Mesenteric fat pad (tissue), 1 donor: ENCODE measurements at places on chromosomes 11 and 22. TPM values are rescaled to one million over a fixed set of nuclear protein-coding genes. Genes with fewer than 3 reads are reported as not detected.

GRCh38 chr22:35912658-35913057 is 116.0 kb downstream of the RBFOX2 start:
- DNase-seq = no peak

GRCh38 chr11:79040348-79040747 is 400.5 kb downstream of the TENM4 start:
- DNase-seq = no peak

- no peak for DNase-seq
These were observed 18.8 kb upstream of the GRK3 start for GRCh38 chr22:25545672-25546071.

DNA sequence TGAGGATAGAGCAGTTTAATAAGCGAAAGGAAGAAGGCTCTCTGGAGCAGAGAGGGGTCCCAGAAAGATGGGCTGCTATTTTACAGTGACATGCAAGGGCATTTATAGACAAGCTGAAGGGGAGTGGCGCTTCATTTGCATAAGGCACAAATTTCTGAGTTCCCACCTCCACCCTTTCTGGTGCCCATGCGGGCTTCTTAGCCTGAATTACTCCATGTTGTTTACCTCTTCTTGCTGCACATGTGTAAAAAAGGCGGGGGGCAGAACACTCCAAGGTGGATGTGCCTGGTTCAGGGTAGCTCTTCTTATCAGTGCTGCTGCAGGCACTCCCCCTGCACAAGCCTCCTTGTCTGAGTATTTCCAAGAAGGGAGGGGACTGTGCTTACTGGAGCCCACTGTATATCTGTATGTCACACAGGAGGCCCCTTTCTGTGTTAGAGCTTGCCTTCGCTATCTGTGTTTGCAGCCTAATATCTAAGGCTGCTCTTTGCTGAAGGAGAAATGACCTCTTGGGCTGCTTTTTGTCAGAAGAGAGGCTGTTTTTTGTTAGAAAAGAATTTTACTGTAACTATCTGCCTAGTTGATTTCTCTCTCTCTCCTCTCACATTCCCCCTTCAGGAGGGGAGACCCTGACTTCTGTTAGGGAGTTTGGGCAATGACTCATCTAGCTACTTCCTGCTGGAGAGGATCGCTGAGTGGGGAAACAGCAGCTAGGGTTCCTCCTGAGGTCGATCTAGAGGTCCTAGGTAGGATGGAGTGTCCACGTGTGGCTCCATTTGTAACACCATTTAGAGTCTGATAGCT is 1057.0 kb upstream of the CNTN5 start:
- DNase-seq = no peak

DNA sequence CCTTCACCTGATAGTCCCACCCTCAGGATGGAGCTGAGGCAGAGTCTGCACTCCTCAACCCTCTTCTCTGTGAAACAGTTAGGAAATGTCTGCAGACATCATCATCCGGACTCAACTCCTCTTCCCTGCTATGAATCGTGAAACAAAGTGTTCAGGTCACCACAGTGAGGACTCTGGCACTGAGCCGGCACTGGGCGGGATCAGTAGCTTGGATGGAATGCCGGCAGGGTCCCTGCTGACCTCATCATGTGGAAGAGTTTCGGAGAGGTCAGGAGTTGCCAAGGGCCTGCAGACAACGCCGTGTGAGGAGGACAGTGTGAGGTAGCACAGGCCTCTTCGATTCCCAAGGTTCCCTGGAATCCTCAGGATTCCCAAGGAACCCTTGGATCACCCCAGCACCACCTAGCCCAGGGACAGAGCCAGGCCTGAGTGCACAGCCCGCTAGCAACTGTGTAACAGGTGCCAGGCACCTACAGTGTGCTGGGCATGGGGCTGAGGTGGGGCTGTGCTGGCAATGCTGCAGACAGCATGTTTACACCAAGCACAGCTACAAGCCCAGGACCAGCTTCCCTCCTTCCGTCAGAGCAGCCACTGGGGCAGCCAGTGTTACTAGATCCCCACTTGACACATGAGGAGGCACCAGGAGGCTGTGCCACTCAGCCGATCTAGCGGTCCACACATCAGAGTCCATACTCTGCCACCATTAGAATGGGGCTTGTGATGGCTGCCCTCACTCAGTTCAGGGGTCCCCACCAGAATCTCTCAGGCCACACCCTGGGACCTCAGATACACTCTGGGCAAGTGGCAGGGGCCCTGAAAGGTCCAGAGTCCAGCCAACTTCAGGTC is 693 bp upstream of the LINC01488 start:
- DNase-seq = no peak

DNA sequence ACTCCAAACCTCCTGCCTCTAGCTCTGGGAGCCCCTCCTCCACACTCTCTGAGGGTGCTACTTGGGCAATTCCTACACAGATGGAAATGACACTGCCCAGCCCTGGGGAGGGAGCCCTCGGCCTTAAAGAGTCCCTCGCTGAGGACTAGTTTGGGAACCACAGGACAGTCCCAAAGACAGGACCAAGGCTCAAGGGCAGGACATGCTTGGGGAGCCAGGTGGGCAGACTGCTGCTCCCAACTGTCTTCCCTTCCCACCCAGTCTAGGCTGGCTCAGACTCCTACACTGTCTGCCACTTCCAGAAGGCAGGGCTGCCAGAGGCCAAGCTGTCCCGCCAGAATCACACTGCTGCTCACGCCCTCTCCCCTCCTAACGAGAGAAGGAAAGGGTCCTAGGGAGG is 9.8 kb downstream of the ARRB1 start:
- DNase-seq = no peak

- DNase-seq = no peak
These were observed 131.7 kb upstream of the ISX start for GRCh38 chr22:34934261-34934660.

- no peak for DNase-seq
These were observed 27.3 kb downstream of the HSPA8 start for GRCh38 chr11:123034597-123034996.

- DNase-seq = no peak
These were observed 11.5 kb upstream of the IGSF9B start for GRCh38 chr11:133968300-133968699.

- no peak for DNase-seq
These were observed 34.0 kb downstream of the SLC22A12 start for GRCh38 chr11:64624883-64625481.

DNA sequence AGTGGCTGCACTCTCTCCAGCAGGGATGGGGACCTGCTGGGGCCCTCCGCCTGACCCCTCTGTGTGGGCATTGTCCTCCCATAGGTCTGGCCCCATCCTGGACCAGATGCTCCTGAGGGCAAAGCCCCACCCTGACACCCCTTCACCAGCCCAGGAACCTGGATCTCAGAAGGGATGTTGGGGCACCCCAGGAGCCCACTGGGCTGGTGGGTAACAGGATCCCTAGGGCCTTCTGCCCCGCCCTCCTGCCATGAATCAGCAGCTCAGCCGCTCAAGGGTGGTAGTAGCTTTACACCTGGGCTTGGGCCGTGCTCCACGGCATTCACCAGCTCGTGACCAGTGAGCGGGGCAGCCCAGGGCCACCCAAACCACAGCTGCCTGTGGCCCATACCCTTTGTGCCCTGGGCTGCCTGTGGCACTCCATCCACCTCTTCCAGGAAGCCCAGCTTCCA is 1.0 kb upstream of the MAPK12 start:
- no peak for DNase-seq

DNA sequence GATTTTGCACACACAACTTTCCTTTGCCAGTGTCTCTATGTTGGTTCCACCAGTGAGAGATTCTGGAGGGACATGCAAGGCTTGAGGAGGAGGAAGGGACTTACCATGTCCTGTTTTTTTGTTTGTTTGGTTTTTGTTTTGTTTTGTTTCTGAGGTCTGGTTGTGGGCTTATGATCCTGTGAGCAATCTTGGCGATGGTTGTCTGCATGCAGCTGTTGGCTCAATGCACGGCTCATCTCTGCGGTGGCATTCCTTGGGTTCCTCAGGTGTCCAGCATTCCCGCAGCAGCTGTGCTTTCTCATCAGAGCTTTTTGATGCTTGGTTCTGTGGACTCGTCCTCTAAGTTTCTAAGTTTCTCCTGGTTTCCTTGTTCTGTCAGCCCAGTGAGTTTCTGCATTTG is 4.8 kb upstream of the NNMT start:
- DNase-seq = no peak

DNA sequence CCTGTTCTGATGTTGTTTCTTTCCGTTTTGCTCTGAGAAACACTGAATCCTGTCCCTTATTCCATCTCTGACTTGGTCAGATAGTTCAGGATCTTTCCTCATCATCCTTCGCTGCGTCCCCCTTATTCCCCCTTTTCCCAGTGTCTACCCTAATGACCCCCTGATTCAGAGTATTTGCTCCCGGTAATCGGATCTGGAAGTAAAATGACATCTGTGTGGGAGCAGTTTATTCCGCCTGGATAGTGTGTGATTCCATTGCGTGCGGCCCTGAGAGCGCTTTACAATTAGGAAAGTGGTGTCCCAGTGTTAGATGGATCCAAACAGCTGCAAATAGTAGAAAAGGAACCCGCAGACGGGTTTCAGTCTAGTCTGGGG is 606 bp downstream of the DRG1 start:
- no peak for DNase-seq

- no peak for DNase-seq
These were observed 86.7 kb upstream of the DDI1 start for GRCh38 chr11:103949781-103950180.

GRCh38 chr11:61571869-61572268 is 9.0 kb downstream of the SYT7 start:
- DNase-seq = no peak

- peak; percentile 62 for DNase-seq
These were observed 7.4 kb downstream of the ZFTA start for GRCh38 chr11:63761188-63761587.

DNA sequence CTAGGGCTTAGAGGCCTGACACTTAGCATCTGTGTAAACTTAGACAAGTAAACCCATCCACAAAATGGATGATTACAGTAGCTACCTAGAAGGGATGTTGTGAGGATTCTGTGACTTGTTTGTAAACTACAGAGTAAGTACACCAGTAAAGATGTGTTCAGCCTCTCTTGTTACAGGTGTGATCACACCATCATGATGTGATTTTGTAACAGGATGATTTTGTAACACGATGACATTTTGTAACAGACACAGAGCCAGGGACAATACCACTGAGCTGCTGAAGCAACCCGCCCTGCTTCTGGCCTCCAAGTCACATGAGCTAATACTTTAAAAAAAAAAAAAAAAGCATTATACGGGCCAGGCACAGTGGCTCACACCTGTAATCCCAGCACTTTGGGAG is 17.0 kb downstream of the FADD start:
- no peak for DNase-seq

GRCh38 chr22:30810105-30810504 is 115.4 kb downstream of the OSBP2 start:
- DNase-seq = no peak

DNA sequence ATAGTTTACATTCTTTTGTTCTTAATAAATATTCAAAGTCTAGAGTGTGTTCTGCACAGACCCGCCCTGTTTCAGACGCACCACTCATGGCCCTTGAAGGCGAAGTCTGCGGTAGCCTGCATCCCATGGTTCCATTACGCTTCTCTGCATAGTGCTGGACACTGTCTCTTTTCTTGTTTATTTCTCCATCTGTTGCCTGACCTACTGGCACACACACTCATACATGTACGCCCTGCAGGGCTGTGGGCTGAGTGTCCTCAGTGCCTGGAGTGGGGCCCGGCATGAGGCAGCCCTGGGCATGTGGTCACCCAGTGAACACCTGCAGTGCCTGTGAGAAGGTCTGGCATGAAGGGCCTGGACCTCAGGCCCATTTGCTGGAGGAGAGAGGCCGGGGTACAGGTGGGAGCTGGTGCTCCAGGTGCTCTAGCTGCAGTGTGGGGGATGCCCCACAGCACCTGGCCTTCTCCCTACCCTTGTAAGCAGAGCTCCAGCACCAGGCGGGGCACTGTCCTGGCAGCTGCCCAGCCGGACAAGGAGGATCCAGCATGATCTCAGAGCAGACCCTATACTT is 404.1 kb downstream of the TBC1D22A start:
- peak; percentile 75 for DNase-seq

GRCh38 chr22:29258407-29259252 is 9.2 kb downstream of the RHBDD3 start:
- DNase-seq = peak; percentile 84

- no peak for DNase-seq
These were observed 463 bp downstream of the TMEM126B start for GRCh38 chr11:85628771-85629341.

DNA sequence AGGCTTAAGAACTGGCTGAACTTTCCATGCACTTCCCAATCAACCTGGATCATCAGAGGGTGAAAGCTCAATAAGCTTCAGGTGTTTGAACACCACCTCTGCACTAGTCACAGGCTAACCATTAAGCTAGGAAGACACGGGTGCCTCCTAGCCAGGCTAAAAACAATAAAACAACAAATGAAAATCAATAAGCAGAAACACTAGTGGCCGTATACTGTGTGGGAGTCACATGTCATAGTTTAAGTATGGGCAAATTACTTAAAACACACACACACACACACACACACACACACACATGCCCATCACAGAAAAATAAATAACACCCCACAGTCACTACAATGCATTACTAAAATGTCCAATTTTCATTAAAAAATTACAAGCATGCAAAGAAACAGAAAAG is 85.2 kb downstream of the APOL5 start:
- DNase-seq = no peak

DNA sequence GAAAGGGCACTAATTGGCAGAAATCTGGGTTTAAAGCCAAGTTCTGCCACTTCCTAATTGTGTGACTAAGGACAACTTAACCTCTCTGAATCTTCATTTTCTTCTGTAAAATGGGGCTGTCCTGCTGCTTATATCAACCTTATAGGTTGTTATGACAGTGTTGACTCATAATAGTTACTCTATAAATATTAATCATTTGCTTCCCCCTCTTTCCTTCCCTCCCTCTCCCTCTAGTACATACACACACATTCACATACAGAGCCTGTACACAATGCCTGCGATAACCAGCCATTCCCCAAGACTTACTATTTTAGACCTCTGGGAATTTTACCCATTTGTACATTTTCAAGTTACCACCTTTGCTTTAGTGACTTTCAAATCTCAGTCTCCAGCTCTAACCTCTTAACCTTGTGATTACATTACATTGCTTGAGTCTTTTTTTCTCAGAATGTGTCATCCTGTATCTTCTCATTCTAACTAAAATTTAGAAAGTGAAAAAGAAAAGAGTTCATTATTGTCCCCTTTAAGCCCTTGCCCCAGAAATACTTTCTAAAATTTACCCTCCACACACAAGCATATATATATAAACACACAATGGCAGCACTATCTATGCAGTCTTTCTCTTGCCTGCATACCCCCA is 31.9 kb downstream of the GDPD4 start:
- no peak for DNase-seq

GRCh38 chr11:10236840-10237239 is 57.2 kb downstream of the SBF2 start:
- DNase-seq = no peak

DNA sequence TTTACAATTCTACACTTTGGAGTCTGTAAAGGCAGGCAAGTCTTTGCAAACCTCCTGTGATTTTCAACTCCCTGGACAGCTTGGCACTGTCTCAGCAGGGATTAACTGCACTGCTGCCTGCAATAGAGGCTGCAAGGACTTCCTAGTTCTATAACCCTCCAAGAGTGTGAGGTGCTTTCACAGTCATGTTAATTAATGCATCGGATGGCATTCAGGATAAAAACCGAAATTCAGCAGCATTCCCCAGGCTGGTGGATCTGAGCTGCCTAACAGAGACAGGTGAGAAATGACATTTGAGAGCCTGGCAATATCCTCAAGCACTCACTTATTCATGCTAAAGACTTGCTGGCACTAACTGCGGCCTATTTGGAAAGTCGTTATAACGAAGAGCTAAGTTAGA is 85.0 kb downstream of the LARGE1 start:
- DNase-seq = no peak

GRCh38 chr22:45670981-45671782 is 452 bp upstream of the ATXN10 start:
- no peak for DNase-seq

The H19 gene
- 292 TPM for total RNA-seq

The P2RY2 gene
- 1.4 TPM for total RNA-seq

The MS4A12 gene
- not detected for total RNA-seq

The UBASH3B gene
- 51.3 TPM for total RNA-seq
